Activated naive CD8-positive, alpha-beta T cell treated with anti-CD3 and anti-CD28 coated beads, Interleukin-2, amount 10 ng/mL, durations not matched to agents 7 days and 5 days (primary cell): ENCODE measurements at places on chromosomes 7 and 10. TPM values are rescaled to one million over a fixed set of nuclear protein-coding genes. Genes with fewer than 3 reads are reported as not detected.

GRCh38 chr7:55441774-55442522, 76.8 kb downstream of the LANCL2 start:
- no peak for DNase-seq

DNA sequence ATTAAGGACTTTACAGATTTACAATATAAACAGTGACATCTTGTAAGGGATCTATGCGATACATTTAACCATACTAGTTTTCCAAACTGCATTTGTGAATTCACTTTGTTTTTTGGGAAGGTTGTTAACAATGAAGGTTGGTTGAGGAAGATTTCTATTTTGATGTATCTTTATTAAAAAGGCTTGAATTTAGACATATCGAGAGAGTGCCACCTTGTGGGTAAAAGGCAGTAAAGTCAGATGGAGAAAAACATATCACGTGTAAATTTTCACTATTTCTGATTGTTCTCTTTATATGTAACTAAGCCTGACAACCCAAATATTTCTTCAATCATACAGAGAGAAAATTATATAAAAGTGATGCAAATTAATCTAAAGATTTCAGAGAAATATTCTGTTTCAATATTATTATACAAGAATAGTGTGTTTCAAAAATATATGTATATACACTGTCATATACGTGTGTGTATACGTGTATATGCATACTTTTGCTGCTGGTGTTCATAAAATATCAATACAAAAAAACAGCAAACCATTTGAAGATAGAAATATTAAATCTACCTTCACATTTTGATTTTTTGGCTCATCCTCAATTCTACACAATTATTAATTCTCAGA, 988.6 kb downstream of the SORCS1 start:
- DNase-seq, result no peak

DNA sequence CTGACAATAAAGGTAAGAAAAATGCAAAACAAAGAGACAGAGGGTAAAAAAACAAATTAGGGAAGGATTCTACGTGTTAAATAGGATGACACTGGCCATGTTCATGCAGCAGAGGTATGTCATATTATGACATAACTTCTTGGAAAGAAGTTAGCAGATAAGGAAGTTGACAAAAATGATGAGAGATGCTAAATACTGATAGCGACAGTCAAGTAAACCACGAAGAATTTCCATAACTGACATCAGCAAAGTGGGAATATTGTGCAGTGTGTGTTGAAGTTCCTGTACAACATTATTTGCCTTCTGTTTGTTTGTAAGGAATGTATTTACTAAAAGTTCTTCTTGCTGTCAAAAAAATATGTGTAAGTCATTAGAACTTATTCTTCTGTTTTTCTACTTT, 29.5 kb downstream of the MDH2 start:
- DNase-seq, result no peak

- no peak for DNase-seq
Observed at GRCh38 chr7:158454631-158455030, 133.0 kb downstream of the PTPRN2 start.

- DNase-seq, result no peak
Observed at GRCh38 chr7:69739931-69740431, 141.7 kb downstream of the AUTS2 start.

GRCh38 chr10:23448802-23449570, 10.1 kb downstream of the OTUD1 start:
- no peak for DNase-seq

DNA sequence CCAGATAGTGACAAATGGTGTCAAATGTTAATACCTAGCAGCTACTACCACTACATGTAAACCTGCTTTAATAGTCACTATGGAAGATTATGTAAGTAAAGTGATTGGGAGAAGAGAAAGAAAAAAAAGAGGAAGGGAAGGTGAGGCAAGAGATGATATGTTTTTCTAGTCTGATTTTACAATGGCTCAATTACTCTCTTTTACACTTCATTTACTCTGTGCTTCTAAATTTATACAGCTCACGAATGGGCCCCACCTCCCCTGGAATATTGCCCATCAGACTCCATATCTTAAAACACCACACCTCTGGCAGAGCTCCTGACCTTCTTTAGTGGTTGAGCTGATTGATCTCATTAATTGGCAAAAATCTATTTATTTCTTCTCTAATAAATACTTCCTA, 28.0 kb upstream of the IKZF1 start:
- DNase-seq, result no peak

Gene TMEM213
- total RNA-seq, result not detected

Gene NANOS1
- total RNA-seq, result 0.45 TPM

Gene ADGRA1
- not detected for total RNA-seq

Gene PVRIG
- total RNA-seq, result 86.2 TPM
